ENCODE measurements at places on chromosomes 7 and 10.
A peak's percentile ranks its signal among the peaks of the same experiment; 100 is the strongest.

DNA sequence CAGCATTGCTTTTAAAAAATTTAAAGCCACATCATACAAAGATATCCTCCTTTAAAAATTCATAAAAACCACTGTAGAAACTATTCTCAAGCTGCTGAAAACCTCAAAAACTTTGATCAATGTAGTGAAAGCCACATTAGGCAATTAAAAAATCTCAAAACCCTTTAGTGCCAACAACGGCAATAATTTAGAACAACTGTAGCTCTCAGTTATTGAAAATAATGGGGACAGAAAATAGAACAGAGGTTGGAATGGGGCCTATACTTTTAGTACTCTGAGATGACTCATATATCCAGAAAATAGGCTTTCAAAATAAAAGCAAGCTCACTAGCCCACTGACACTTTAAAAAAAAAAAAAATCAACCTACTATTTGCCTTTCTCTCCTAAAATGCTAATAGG lies 87.5 kb downstream of the GSAP start:
- DNase-seq = no peak

DNA sequence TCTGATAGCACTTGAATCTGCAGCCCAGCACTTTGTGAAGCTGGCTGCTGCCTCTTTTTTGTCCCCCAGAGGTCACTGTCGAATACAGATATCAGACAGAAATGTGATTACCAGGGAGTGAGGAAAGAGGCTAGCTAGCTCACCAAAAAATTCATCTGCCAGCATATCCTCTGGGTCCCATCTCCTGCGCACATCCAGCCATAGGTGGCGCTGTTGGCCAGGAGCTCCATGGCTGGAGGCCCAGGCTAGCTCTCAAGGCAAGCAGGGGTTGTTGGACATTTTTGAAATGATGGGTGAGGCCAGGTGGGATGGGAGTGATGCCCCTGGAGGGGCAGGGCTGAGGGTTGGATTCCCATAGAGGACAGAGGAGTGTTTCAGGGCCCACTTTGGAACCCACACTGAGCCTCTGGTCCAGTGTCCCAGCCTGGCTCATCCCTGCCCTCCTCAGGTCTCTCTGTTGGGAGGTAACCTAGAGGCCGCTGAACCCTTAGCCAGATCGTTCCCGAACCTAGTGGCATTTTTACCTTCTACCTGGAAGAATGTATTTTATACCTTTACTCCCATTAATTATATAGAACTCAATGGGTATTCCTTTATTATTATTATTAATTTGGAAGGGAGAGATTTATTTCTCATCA lies 14.8 kb downstream of the DPCD start:
- peak; percentile 37 for DNase-seq

DNA sequence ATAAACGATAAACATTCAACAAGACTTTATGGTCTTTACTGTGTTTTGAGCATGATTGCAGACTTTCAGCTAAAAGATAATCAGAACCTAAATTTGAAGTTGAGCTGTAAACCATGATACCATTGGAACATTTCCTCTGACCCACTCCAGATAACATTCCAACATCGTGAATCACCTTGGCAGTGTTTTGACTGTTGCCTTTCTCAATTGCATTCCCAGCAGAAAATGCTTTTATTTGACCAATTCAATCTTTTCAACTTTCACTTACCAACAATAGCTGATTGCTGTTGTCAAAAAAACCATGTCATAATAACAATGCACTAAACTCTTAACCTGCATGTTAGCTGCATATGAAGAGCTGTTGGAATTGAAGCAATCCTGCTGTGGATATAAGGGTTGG lies 165.5 kb downstream of the MDFIC start:
- DNase-seq = no peak

- DNase-seq = no peak
Observed at GRCh38 chr7:115135769-115136410, 214.0 kb downstream of the MDFIC start.

- DNase-seq = no peak
Observed at GRCh38 chr7:142813226-142813625, 41.6 kb upstream of the EPHB6 start.

DNA sequence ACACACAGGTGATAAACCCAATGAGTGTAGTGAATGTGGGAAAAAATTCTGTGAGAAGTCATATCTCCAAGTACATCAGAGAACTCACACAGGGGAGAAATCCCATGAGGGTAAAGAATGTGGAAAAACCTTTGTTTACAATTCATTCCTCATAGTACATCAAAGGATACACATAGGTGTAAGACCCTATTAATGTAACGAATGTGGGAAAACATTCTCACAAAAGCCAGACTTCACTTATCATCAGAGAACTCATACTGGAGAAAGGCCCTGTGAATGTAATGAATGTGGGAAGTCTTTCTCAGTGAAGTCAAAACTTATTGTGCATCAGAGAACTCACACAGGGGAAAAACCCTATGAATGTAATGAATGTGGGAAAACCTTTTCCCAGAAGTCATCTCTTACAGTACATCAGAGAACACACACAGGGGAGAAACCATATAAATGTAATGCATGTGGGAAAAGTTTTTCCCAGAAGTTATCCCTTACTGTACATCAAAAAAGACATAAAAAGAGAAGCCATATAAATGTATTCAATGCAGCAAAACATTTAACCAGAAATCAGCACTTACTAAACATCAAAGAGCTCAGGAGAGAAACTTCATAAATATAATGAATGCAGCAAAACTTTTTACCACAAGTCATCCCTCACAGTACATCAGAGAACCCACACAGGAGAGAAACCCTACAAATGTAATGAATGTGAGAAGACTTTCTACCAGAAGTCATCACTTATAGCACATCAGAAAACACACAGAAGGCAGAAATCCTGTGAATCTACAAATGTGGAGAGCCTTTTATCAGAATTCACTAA lies 49.8 kb downstream of the ZNF239 start:
- DNase-seq = no peak

All from NCI-H2081 (cell line).